ENCODE measurements at places on chromosomes 1 and 21. TPM values are rescaled to one million over a fixed set of nuclear protein-coding genes. Genes with fewer than 3 reads are reported as not detected.

The PPM1J gene
- total RNA-seq: 1.3 TPM

The MSH4 gene
- total RNA-seq: not detected

The MFSD2A gene
- total RNA-seq: 2.3 TPM

The CSF3R gene
- not detected for total RNA-seq

The ADORA3 gene
- total RNA-seq: not detected

The OR10K1 gene
- total RNA-seq: not detected

The NOTCH2NLA gene
- 43.1 TPM for total RNA-seq

The CR1L gene
- total RNA-seq: not detected

The NIPAL3 gene
- 45.0 TPM for total RNA-seq

The ATAD3C gene
- total RNA-seq: not detected

The CA6 gene
- not detected for total RNA-seq

The FCRL6 gene
- not detected for total RNA-seq

The HNRNPR gene
- total RNA-seq: 114 TPM

DNA sequence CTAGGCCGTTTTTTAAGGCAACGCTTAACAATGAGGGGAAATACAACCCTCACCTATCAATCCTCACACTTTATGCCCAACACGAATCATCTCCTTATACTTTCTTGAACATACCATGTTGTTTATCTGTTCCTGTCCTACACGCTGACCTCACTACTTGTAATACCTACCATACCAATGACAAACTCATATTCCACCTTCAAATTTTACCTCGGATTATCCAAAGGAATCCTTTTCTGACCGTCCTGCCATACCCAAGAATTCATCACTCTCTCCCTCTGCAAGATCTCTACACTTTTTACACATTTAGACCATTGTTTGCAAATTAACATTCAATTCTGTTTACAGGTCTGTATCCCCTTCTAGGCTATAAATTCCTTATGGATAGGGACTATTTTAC lies 64.4 kb upstream of the GUCA2A start:
- DNase-seq: no peak

DNA sequence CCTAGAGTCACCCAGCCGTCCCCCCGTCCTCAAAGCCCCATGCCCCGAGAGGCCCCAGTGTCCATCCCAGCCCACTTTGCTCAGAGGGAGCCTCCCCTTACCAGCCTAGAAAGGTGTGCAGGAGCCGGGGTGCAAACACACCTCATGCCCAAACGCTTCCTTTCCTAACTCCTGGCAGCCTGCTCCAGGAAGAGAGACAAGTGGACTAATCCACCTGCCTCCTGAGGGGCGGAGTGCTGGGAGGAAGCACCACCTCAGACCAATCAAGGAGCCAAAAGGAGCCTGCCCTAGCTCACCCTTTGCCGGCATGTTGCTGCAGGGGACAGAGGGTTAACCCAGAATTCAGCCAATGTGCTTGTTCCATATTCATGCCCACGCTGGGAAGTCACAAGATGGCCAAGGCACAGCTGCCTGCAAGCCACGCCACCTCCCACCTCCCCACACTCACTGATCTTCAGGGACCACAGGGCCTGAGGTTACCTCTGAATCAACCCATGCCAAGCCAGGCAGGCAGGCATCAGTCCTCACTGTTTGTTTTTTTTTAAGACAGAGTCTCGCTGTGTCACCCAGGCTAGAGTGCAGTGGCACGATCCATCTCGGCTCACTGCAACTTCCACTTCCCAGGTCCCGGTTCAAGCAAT lies 27.8 kb downstream of the PLEKHA6 start:
- no peak for DNase-seq

GRCh38 chr1:118028267-118028666 lies 98.7 kb downstream of the WDR3 start:
- no peak for DNase-seq

GRCh38 chr1:198624648-198624980 lies 14.2 kb upstream of the PTPRC start:
- DNase-seq: no peak

- DNase-seq: no peak
These were observed 182.5 kb downstream of the AKT3 start for GRCh38 chr1:243667591-243667990.

- DNase-seq: no peak
These were observed 223.4 kb downstream of the DSCAM start for GRCh38 chr21:40623528-40623927.

GRCh38 chr1:10007169-10007568 lies 10.1 kb downstream of the RBP7 start:
- DNase-seq: no peak

DNA sequence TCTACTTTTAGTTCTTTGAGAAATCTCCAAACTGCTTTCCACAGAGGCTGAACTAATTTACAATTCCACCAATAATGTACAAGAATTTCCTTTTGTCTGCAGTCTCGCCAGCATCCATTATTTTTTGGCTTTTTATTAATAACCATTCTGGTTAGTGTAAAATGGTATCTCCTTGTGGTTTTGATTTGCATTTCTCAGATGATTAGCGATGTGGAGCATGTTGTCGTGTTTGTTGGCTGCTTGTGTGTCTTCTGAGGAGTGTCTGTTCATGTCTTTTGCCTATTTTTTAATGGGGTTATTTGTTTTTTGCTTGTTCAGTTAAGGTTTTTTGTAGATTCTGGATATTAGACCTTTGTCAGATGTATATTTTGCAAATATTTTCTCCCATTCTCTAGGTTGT lies 131.5 kb downstream of the MAST2 start:
- DNase-seq: no peak

DNA sequence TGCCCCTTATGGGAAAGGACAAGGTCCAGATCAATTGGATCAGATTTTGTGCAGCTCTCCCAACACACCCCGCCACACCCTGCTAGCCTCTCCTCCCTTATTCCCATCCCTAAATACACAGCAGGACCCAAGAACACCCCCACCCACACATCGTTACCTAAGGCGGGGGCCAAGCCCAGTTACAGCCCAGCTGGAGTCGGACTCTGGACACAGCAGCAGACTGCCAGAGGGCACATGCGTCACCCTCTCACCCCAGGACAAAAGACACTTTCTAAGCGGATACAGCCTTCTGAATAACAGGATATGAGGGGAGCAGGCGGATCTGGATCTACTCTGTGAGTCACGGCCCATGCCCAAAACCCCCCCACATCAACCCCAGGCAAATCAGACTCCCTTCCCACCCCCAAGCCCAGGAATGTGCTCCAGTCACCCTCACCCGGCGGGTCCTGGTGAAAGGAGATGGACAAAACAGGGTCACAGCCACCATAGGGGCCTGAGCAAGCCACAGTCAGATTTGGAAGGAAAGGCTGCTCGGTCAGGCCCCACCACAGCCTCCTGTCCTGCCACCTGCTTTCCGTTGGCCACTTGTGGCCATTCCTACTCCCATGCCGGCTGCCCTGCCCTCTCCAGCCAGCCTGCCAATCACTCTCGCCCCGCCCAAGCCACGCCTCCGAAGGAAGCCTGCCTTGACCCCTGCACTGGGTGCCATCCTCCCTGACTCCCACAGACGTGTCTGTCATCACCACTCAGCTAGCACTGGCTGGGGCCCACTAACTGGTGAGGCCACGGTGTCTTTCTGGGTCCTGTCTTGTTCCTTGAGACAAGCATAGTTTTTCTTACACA lies 4.0 kb downstream of the S100A16 start:
- DNase-seq: peak; percentile 99

DNA sequence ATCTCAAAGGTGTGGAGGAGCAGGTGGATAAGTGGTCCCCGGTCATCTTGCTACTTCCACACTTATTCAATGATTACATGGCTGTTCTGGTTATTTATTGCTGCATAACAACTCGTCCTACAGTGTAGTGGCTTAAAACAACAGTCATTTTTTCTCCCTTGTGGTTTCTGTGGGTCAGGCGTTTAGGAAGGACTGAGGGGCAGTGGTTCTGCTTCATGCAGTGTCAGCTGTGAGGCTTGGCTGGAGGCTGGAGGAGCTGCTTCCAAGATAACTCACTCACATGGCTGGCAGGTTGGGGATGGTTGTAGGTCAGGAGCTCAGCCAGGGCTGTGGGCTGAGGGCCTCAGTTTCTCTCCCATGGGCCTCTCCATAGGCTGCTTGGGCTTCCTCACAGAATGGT lies 5.9 kb upstream of the SLC6A17 start:
- DNase-seq: no peak

DNA sequence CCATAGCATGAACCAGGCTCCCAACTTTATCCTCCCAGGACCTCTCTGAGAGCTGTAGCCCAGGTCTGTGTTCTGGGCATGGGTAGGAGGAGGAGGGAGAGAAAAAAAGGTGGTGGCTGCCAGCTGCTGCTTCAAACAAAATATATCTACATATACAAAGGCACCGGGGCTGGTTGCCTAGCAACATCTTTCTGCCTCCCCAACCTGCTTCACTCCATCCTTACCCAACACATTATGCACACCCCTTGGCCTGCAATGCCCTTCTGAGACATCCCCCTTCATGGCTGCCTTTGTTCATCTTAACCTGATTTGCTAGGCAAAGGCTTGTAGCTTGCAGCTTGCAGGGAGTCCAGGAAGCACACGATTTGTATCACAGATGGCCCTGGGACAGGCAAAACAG lies 27.2 kb upstream of the ATP1A1 start:
- no peak for DNase-seq

GRCh38 chr1:23393706-23394105 lies 24.1 kb upstream of the ZNF436 start:
- DNase-seq: peak; percentile 94

- DNase-seq: no peak
These were observed 6.0 kb downstream of the KIAA0040 start for GRCh38 chr1:175186433-175187160.

GRCh38 chr1:1292442-1292779 lies 12.2 kb downstream of the SCNN1D start:
- DNase-seq: no peak

DNA sequence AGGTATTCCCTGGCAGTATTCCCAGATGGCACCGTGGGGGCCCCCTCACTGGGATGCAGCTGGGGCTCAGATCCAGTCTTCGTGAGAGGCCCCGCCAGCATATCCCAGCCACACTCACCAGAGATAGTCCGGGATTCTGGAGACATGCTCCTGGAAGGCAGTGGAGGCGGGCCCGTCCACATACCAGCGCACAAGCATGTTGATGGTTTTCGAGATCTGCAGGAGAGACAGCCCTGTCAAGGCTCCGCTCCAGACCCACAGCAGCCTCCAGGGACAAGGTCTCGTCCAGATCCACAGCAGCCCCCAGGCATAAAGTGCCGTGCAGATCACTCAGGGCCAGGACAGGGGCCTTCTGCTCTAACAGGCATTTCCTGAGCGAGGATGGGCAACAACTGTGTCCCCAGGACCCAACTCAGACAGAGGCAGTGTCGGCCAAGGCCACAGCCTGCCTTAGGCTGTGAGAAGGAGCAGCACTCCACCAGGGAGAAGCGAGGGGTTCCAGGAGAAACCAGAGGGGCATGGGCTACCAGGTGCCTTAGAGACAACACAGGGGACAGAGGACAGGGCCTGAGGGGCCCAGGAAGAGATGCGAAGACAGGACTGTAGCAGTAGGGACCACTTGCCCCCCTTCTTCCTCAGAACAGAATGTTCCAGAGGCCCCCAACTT lies 14.8 kb downstream of the LSS start:
- DNase-seq: no peak

DNA sequence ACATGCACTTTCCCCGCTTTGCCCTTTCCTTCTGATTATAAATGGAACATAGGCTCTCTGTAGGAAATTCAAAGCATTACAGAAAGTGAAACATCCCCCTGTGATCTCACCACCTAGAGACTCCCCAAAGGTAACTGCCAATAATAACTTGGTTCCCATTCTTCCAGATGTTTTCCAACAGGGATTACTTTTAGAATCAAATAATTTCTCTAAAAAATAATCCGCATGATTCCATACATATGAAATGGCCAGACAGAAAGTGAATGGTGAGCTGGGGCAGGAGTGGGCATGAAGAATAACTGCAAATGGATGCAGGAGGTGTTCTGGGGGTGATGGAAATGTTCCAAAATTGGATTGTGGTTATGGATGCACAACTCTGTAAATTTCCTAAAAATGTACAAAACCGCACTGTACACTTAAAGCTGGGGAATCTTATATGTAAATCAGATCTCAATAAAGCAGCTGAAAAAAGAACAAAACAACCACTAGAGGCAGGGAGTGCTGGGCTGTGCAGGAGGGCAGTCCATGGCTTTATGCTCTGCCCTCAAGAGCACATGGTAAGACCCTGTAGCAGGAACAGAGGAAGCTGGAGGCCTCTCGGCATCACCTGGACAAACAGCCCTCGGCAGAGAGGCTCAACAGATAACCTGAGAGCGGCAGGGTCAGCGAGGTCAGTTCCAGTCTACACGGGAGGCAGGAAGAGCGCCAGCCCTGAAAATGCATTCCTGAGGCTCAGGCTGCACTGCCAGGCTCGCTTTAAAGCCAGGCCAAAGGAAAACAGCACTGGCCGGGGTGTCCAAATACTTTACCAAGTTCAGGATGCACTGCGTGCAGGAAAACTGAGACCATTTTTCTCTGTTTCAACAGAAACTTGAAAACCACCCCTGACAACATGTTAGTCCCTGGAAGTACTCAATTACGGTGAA lies 39.7 kb downstream of the CAPZB start:
- DNase-seq: peak; percentile 82

DNA sequence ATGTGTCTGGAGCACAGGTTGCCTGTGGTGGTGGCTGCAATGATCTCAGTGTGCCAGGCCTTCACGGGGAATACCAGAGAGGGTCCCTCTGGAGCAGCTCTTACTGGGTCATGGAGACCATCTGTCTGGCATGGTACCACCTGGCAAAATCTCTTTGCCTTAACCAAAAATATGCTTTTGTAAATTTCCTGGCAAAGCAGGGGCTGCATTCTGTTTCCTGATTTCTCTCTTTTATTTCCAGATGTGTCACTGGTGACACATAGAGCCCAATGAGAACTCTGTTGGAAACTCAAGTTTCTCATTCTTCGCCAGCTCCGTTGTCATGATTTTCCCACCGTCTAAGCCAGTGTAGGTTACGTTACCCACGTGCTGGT lies 136.5 kb downstream of the FGGY start:
- peak; percentile 84 for DNase-seq

GRCh38 chr1:248805876-248806275 lies 19.8 kb downstream of the SH3BP5L start:
- DNase-seq: no peak

DNA sequence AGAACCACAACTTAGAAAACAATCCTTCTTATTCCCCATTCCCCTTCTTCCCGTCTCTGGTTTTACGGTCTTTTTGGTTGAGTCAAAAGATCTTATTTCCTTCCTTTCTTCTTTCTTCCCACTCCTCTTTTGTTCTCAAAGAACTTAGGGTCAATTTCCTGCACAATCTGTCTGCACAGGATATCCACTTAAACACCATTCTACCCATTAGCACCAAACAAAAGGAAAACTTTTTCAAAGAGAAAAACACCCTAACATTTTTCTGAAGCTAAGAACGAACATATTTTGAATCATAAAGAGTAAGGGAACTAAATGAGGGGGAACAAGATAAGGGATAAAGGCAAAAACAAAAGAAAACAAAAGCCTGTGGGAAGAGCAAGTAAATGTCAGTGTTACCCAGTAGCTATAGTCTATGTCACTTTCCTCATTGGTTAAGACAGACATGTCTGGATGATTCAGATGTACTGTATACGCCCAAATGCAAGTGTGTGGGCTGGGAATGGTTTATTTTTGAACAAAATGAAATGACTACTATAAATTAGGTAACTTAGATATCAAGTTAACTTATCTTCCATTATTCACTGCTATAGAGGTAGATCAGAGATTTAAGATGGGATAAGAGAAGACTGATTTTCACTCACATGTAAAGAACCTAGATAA lies 59.9 kb downstream of the TOR3A start:
- peak; percentile 76 for DNase-seq

All from M059J (cell line).